ENCODE measurements at places on chromosomes 12 and 14. TPM values are rescaled to one million over a fixed set of nuclear protein-coding genes. Genes with fewer than 3 reads are reported as not detected.

Gene MOAP1
- total RNA-seq = 16.6 TPM

DNA sequence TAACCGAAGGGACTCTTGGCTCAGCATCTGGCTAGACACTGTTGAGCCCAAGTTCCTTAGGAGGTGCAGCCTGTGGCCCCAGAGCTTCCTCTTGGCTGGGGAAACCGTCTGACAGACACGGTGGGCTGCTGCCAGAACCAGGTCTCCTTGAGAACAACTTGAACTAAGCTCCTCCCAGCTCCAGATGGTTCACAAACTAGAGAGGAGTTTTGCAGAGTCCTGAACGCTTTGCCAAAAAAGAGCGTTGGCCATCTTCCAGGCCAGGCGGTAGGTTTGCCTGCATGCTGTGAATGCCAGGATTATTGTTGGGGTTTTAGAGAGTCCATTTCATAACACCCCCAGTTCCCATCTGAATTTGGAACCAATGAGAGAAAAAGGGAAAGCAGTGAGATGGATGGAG, 399.8 kb downstream of the RGS6 start:
- H3K27ac ChIP-seq = no peak overlapping the region
- H3K4me3 ChIP-seq = no peak overlapping the region
- H3K36me3 ChIP-seq = no peaks in the 10 kb centered on the region
- no peak for DNase-seq

GRCh38 chr12:69438539-69438938, 31.6 kb upstream of the FRS2 start:
- no peaks in the 10 kb centered on the region for H3K36me3 ChIP-seq
- DNase-seq = no peak
- H3K27me3 ChIP-seq = no peaks in the 10 kb centered on the region

Gene C14orf132
- total RNA-seq = 7.6 TPM

Gene SAMD4A
- 88.8 TPM for total RNA-seq

Gene RNASE7
- not detected for total RNA-seq

Gene SMCO2
- total RNA-seq = 1.2 TPM

- no peaks in the 10 kb centered on the region for H3K4me1 ChIP-seq
- H3K4me3 ChIP-seq = no peak overlapping the region
- no peak for DNase-seq
- H3K27me3 ChIP-seq = no peaks in the 10 kb centered on the region
- H3K36me3 ChIP-seq = no peaks in the 10 kb centered on the region
Observed at GRCh38 chr14:35766036-35766699, 42.9 kb downstream of the RALGAPA1 start.

GRCh38 chr14:50615056-50615455, 53.0 kb downstream of the SAV1 start:
- no peaks in the 10 kb centered on the region for H3K4me1 ChIP-seq
- H3K27me3 ChIP-seq = no peaks in the 10 kb centered on the region
- H3K4me3 ChIP-seq = no peak overlapping the region

Gene KRT75
- not detected for total RNA-seq

DNA sequence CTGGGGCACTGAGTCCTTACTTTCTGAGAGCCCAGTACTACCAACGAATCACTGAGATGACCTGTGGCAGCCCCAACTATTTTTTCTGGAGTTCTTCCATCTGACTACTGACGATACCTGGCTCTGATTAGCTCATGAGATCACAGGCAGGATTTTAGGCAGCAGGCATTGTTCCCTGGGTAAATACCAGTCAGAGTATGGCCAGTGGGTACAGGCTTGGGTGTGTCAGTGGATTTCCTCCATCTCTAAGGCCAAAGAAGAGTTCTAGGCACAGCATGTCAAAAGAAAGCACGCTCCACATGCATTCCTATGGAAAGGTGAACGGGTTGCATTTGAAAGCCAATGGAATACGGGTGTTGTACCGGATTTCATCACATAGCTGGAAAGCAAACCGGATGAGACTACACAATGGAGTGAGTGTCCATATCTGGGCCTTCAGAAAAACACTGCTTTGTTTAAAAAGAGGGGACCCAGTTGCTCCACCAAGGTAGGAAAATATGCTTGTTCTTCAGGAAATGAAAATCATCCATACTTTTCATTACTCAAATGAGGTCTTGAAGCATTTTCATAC, 55.0 kb downstream of the PAX9 start:
- no peak overlapping the region for H3K4me3 ChIP-seq
- no peaks in the 10 kb centered on the region for H3K36me3 ChIP-seq
- peaks cover 2% of the 10 kb centered on the region for H3K27me3 ChIP-seq
- no peak overlapping the region for H3K27ac ChIP-seq
- no peaks in the 10 kb centered on the region for H3K4me1 ChIP-seq

- H3K36me3 ChIP-seq = no peaks in the 10 kb centered on the region
- H3K4me3 ChIP-seq = no peak overlapping the region
- no peak for DNase-seq
- peaks cover 5% of the 10 kb centered on the region for H3K27me3 ChIP-seq
Observed at GRCh38 chr12:67638694-67639093, 9.9 kb upstream of the DYRK2 start.

Gene ENDOU
- total RNA-seq = not detected

Gene SLC5A8
- not detected for total RNA-seq

Gene PSME2
- total RNA-seq = 126 TPM

DNA sequence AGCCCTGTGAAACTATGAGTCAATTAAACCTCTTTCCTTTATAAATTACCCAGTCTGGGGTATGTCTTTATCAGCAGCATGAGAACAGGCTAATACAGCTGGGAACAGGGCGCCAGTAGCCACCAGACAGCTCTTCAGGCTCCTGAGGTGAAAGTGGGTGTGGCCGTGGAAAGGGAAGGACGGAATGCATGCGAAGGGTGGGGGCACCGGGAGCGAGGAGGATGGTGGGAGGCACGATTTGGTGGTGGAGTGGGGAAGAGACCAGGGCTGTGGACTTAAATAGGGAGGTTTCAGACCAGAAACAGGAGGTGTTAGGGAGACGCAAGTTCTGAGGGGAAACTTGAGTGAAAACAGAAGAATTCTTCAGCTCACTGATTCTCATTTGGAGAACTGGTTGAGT, 44.1 kb upstream of the CHST11 start:
- H3K4me3 ChIP-seq = no peak overlapping the region
- H3K4me1 ChIP-seq = peaks cover 20% of the 10 kb centered on the region
- no peaks in the 10 kb centered on the region for H3K27me3 ChIP-seq
- DNase-seq = no peak

Gene HOXC9
- 0.40 TPM for total RNA-seq

Gene KLHL33
- not detected for total RNA-seq

Gene EFS
- total RNA-seq = not detected

Gene HSPB8
- total RNA-seq = 10.8 TPM

DNA sequence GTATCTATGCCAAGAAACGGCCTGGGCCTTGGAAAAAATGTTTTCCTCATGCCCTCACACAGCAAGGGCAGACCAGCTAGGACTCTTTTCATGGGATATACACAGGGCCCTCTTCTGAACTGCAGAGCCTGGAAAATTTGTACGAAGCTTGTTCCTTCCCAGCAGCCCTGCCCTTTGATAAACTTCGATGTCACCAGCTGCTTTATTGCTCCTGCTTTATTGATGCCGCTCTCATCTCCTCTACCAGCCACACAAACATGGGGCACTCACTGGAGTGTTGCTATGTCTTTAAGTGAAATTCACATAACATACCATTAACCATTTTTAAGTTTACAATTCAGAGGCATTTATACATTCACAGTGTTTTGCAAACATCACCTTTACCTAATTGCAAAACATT, 197.9 kb downstream of the KTN1 start:
- no peak overlapping the region for H3K27ac ChIP-seq
- H3K4me3 ChIP-seq = no peak overlapping the region
- DNase-seq = no peak
- H3K27me3 ChIP-seq = no peaks in the 10 kb centered on the region
- H3K36me3 ChIP-seq = no peaks in the 10 kb centered on the region
- peaks cover 18% of the 10 kb centered on the region for H3K4me1 ChIP-seq

GRCh38 chr14:105249182-105250007, 1.1 kb downstream of the BTBD6 start:
- DNase-seq = peak; percentile 42
- H3K36me3 ChIP-seq = peaks cover 2% of the 10 kb centered on the region
- peak overlapping the region; percentile 45 for H3K4me3 ChIP-seq
- H3K4me1 ChIP-seq = peaks cover 7% of the 10 kb centered on the region
- H3K27ac ChIP-seq = peak overlapping the region; percentile 38

Gene KCNMB4
- 2.1 TPM for total RNA-seq

GRCh38 chr14:103094406-103095209, at the start of gene EXOC3L4:
TSS of gene EXOC3L4 (plus strand) at chr14:103094725. CDS start at chr14:103100220, 5,495 bp downstream.
- H3K27me3 ChIP-seq = no peaks in the 10 kb centered on the region
- DNase-seq = no peak
- H3K27ac ChIP-seq = no peak within 1 kb of the TSS
- no peak within 1 kb of the TSS for H3K4me3 ChIP-seq
- peaks cover 4% of the 10 kb centered on the region for H3K4me1 ChIP-seq

Gene CNOT2
- 79.7 TPM for total RNA-seq

Gene CNIH1
- 125 TPM for total RNA-seq

GRCh38 chr12:111776836-111777344, 10.2 kb downstream of the ALDH2 start:
- peaks cover 6% of the 10 kb centered on the region for H3K36me3 ChIP-seq
- no peaks in the 10 kb centered on the region for H3K27me3 ChIP-seq
- no peak overlapping the region for H3K27ac ChIP-seq
- no peak for DNase-seq
- H3K4me1 ChIP-seq = peaks cover 16% of the 10 kb centered on the region

GRCh38 chr14:24392325-24393091, 6.3 kb upstream of the NYNRIN start:
- no peaks in the 10 kb centered on the region for H3K27me3 ChIP-seq
- H3K4me3 ChIP-seq = no peak overlapping the region
- no peaks in the 10 kb centered on the region for H3K36me3 ChIP-seq
- DNase-seq = peak; percentile 70

Gene TEX52
- total RNA-seq = not detected

- no peaks in the 10 kb centered on the region for H3K4me1 ChIP-seq
- H3K36me3 ChIP-seq = no peaks in the 10 kb centered on the region
- H3K27me3 ChIP-seq = no peaks in the 10 kb centered on the region
Observed at GRCh38 chr12:92108651-92109050, 37.0 kb downstream of the BTG1 start.

- H3K4me3 ChIP-seq = no peak overlapping the region
- no peaks in the 10 kb centered on the region for H3K36me3 ChIP-seq
- peaks cover 53% of the 10 kb centered on the region for H3K4me1 ChIP-seq
- peak overlapping the region; percentile 24 for H3K27ac ChIP-seq
Observed at GRCh38 chr12:97140355-97140754, 233.3 kb downstream of the NEDD1 start.

Gene WIF1
- not detected for total RNA-seq

Gene IGF1
- 0.85 TPM for total RNA-seq

- H3K4me3 ChIP-seq = no peak overlapping the region
- no peaks in the 10 kb centered on the region for H3K4me1 ChIP-seq
- DNase-seq = no peak
- H3K27me3 ChIP-seq = no peaks in the 10 kb centered on the region
- H3K27ac ChIP-seq = no peak overlapping the region
Observed at GRCh38 chr14:29205658-29206057, 439.1 kb downstream of the FOXG1 start.

Measured in endothelial cell of umbilical vein (primary cell).